ENCODE measurements at places on chromosomes 2 and 18.

DNA sequence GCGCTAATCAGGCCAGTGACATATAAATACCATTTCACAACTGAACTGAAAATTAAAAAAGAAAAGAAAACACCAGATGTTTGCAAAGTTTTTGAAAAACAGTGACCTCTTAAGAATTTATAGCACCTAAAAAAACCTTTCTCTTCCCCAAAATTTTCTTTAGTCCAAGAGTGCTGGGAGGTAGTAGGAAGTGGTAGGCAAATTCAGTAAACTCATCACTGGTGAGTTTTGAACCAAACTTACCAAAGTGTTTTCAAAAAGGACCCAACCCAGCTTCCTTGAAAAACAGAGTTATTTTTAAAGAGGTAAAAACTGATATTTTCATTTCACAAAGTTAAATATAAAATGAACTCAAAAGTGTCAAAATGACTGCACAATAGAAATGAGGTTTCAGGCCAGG, 90.4 kb downstream of the TMEM247 start:
- DNase-seq: no peak

- DNase-seq: no peak
Measured at GRCh38 chr2:17470855-17471641, 47.2 kb downstream of the RAD51AP2 start.

DNA sequence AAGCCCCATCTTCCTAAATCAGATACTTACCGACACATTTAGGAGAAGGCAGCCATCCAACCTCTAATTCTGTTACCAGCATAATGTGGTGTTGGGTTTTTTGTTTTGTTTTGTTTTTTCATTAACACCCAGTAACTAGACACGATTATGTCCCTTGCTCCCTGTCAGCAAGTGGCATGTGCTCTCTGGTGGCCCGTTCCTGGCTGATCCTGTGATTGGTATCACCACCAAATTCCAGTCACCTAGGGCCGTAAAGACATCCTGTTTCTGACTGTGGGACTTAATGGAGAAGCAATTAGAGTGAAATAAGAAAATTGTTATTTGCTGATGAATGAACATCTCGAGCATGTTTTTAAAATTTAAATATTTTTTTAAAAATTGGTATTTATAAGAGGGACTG, 5.9 kb upstream of the DLX1 start:
- DNase-seq: no peak

DNA sequence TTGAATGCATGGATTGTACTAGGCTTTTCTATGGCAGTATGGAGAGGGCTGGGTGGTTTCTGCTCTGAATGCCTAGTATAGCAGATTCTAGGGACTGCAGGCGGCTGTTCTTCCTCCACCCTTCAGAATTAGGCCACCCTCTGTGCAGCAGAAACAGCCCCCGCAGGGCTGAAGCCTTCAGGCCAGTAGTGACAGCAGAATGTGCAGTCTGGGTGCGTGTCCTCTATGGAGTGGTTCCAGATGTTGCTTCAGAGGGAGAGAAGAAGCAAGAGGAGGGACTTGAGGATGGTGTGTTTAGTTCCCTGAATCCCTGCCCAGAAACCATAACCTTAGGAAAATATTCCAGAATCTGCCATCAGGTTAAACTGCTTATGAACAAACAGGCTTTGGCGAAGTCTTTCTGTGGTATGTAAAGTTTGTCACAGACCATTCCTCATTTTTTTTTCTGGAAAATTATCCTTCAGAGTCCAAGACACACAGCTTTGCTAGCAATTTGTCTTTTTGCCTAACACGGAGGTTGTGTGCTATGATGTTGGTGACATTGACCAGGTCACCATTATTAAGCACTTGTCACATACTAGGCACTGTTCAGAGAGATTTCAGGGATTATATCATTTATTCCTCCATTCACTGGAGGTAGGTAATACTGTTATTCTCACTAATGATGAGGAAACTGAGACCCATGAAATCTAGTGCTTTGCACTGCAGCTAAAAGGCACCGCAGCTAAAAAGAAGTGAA, 21.1 kb downstream of the CASP10 start:
- no peak for DNase-seq

DNA sequence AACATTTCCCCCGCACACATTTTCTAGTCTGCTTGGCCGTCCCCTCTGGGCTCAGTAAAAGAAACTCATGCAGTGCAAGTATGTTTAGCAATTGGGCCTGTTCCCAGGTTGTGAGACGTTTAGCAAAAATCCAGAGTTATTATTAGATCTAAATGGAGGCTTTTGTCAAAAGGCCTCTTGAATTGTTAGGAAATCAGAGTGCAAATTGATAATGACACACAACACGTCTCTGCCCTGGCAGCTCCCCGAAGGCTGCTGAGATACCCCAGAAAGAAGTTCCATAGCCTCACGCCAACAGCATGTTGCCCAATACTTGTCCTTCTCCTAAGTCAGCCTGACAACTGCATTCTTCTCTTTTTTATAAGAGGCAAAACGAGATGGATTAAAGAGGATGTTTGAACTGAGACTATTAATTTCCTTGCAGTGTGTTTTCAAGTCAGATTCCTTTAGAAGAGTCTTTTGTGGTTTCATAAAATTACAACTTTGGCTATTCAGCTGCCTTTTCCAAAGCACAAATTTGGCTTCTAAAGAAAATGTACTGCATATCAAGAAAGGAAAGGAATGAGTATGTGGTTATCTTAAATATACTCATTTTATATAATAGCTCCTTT, 202.2 kb downstream of the TRIB2 start:
- no peak for DNase-seq

DNA sequence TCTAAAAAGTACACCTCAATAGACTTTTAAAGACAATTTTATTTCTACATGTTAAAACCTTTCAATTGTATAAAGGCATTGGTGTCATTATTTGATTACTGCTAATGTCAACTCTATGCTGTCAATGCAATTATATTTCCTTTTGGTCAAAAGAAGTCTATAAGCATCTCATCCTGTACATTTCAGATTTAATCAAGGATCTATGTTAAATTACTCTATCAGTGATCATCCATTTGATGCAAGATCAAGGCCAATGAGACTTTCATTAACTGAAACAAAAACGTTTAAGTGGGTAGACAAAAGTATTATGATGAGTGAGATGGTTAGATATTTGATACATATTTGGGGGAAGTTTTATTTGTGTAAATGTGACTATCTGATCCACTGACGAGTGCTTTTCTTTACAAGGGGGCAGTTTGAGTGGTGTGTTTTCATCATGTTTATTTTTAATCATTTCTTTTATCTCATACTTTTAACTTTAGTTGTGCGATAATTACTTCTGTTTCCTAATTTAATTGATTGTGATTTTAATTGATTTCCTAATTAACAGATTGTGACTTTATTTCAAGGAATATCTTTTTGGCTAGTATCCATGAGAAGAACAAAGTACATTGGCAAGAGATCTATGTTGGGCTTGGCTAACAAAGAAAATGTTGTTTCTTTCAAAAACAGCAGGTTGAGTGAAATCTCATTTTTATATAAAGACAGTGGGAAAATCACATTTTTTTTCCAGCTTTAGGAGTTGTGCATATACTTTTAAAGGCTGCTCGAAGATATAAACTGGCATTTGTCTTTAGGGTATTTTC, 1.1 kb downstream of the ARHGAP28 start:
- no peak for DNase-seq
